ENCODE measurements at places on chromosomes 3 and 15.

DNA sequence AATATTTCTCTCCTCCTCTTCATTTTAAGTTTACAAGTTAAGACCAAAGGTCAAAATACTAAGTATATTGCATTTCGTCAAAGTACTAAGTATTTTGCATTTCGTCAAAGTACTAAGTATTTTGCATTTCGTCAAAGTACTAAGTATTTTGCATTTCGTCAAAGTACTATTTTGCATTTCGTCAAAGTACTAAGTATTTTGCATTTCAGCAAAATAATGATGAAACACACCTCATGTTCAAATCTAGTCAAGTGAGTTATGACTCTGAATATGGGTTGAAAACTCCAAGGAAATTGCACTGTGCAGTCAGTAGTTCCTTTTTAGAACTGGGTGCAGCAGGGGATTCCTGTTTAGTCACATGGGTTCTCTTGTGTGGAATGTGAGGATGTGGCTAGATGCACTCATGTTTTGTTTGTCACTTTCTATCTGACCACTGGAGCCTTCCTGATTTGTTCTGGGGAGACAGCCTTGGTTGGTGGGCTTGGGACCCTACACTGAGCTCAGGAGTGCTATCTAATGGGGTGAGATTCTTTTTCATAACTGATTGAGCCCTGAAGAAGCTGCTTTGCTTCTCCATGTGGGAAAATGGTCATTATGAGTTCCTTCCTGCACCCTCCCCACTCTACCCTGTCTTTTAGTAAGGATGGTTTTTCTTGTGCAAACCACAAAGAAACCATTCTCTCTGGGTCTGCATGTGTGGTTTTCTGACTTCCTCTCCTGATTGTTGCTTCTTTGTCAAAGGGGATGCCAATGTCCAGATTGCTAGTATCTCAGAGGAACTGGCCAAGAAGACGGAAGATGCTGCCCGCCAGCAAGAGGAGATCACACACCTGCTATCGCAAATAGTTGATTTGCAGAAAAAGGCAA is 73.4 kb downstream of the CCK start:
- no peak for DNase-seq

- DNase-seq: peak; percentile 37
Observed at GRCh38 chr3:112734736-112735350, 93.9 kb upstream of the CCDC80 start.

DNA sequence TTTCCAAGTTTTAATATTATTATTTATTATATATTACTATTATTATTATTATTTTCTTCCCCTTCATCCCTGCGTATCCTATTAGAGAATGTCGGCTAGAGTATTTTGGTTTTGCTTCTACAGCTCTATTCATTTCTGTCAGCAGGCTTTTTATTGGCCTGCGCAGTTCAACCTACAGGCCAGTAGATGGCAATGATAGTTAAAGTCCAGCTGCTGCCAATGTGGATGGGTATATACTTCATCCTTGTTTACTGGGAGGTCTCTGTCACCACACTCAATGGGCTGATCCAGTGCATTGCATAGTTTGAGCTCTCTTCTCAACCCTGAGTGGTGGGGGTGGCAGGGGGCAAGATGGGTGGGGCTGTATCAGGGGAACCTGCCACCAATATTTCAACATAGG is 799.8 kb downstream of the NSUN3 start:
- DNase-seq: peak; percentile 10

DNA sequence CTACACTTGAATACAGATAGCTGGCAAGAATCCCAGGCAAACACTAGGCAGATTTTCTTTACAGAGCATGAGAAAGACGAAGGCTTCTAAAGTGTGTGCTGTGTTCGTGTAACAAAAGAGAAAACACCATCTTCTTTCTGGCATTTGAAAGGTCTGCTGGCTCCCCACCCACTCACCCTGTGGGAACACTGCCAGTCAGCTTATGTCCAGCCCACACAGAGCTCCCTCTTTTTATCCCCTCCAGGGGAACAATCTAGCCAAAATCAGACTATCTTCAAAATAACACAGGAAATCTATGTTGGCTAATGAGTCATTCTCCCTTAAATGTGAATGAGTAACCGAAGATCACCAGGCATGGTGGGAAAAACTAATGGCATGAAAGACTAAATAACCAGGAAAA is 45.6 kb upstream of the PAQR5 start:
- DNase-seq: no peak

- DNase-seq: no peak
Observed at GRCh38 chr15:87881026-87881425, 375.5 kb downstream of the NTRK3 start.
